Heart right ventricle (tissue), 16 donors: ENCODE measurements at places on chromosomes 13 and 19. TPM values are rescaled to one million over a fixed set of nuclear protein-coding genes. Genes with fewer than 3 reads are reported as not detected.
A peak's percentile ranks its signal among the peaks of the same experiment; 100 is the strongest.

NLRP7 gene
- not detected for total RNA-seq

PLPPR3 gene
- not detected for total RNA-seq

CYP2A7 gene
- total RNA-seq: not detected

ALOX5AP gene
- total RNA-seq: 2.6 TPM

MAMSTR gene
- 2.4 TPM for total RNA-seq

DNA sequence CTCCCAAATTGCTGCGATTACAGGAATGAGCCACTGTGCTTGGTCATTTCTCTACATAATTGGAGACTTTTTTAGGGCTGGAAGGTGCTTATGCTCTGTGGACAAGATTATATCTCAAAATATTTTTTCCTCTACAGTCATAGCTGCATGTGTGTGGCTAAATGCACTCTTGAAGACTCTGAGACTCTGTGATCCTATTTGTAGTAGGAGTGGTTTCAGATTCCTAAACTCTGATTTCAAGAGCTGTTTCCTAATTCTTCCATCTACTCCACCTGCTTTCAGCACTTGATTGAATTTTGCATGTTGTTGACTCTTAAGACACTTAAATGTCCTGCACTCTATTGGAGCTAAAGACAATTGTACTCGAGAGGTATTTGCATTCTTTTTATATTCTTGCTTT, 78.0 kb downstream of the KLF5 start:
- DNase-seq: no peak
- H3K36me3 ChIP-seq: no peaks in the 10 kb centered on the region
- no peak overlapping the region for H3K27ac ChIP-seq
- H3K4me1 ChIP-seq: peaks cover 6% of the 10 kb centered on the region
- peaks cover 2% of the 10 kb centered on the region for H3K27me3 ChIP-seq

DNA sequence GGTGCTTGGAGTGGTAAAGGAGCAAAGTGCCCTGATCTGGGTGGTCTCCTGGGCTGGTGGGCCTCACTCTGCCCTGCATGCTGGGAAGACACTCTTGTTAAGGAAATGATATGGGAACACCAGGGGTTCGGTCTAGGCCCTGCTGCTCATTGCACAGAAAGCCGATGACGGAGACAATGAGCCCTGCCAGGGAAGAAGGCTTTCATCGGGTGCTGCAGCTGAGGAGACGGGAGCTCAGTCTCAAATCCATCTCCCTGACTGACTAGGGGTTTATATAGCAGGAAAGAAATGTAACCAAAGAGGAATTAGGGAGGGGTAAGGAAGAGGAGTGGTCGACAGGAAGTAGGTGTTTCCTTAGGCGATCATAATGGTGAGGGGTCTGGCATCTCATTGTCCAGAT, 253.4 kb downstream of the TEX29 start:
- H3K27ac ChIP-seq: no peak overlapping the region
- DNase-seq: no peak
- no peak overlapping the region for H3K4me3 ChIP-seq
- H3K4me1 ChIP-seq: no peaks in the 10 kb centered on the region

- H3K4me1 ChIP-seq: peaks cover 9% of the 10 kb centered on the region
- no peak for DNase-seq
- no peaks in the 10 kb centered on the region for H3K36me3 ChIP-seq
- H3K4me3 ChIP-seq: no peak overlapping the region
- no peaks in the 10 kb centered on the region for H3K27me3 ChIP-seq
These were observed 54.7 kb downstream of the NFIC start for GRCh38 chr19:3420909-3421619.

- H3K36me3 ChIP-seq: no peaks in the 10 kb centered on the region
- H3K4me1 ChIP-seq: no peaks in the 10 kb centered on the region
- H3K4me3 ChIP-seq: no peak overlapping the region
- H3K27ac ChIP-seq: no peak overlapping the region
- H3K27me3 ChIP-seq: no peaks in the 10 kb centered on the region
- DNase-seq: no peak
These were observed 304.7 kb downstream of the POU4F1 start for GRCh38 chr13:78298657-78299056.

DNA sequence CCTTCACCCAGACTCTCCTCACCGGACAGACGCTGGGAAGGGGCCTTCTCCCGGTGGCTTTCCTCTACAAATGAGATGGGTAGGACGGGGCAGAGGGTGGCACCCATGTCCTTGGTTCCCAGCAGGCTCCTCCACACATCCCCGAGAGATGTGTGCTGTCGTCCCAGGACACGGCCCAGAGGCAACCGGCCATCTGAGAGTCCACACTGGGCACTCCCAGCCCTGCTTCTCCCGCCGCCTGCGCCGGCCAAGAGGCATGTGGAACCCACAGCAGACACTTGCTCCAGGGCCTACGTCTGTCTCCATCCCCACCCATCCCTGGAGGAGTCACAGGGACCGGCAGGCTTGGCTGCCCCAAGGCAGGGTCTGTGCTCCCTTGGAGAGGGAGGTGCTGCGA, 179.9 kb downstream of the KDM4B start:
- no peaks in the 10 kb centered on the region for H3K27me3 ChIP-seq
- DNase-seq: peak; percentile 6
- no peak overlapping the region for H3K4me3 ChIP-seq

- no peaks in the 10 kb centered on the region for H3K4me1 ChIP-seq
- DNase-seq: no peak
- H3K4me3 ChIP-seq: no peak overlapping the region
- H3K27me3 ChIP-seq: no peaks in the 10 kb centered on the region
These were observed 49.9 kb upstream of the UBAC2 start for GRCh38 chr13:99150575-99151361.

GRCh38 chr13:48626726-48627451, 26.8 kb upstream of the CYSLTR2 start:
- peak overlapping the region; percentile 82 for H3K27ac ChIP-seq
- H3K4me3 ChIP-seq: no peak overlapping the region
- no peaks in the 10 kb centered on the region for H3K36me3 ChIP-seq
- H3K4me1 ChIP-seq: peaks cover 8% of the 10 kb centered on the region

- no peak overlapping the region for H3K27ac ChIP-seq
- no peaks in the 10 kb centered on the region for H3K4me1 ChIP-seq
- no peak overlapping the region for H3K4me3 ChIP-seq
- no peak for DNase-seq
These were observed 156.4 kb upstream of the FREM2 start for GRCh38 chr13:38530492-38530891.

DNA sequence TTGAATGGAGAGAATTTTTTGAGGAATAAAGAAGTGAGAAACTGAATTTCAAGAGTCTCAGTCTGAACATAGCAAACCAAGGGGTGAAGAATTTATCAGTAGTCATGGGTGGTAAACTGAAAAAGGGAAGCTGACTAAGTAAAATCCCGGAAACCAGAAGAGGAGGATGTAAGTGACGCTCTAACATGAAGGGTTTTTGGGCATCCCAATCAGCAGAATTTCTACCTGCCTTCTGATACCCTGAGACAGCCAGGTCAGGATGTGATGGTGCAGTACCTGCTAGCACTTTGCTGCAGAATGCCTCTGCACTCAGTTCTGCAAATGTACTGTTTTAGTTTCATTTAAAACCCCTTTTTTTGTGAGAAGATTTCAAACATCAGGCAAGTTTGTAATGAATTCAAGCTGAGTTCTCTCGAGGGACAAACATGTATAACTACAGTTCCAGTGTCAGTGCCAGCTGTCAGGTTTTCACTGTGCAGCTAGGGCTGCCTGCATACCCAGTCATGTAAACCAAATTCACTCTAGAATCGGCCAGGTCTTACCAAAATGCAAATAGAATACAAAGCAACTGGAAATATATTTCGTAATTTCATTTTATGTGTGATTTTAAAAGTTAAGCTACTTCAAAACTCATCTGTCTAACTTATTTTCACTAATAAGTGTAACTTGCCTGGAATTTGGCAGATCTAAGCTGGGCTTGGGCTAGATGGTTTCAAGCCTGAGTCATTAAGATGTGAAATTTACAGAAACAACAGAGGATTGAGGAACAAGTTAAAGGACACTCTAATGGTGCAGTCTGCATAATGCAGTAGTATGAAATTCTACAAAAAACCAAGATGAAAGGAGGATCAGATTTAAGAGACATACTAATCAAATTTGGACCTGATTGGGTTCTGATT, 13.8 kb downstream of the METTL21C start:
- H3K4me3 ChIP-seq: no peak overlapping the region
- H3K27me3 ChIP-seq: no peaks in the 10 kb centered on the region
- no peaks in the 10 kb centered on the region for H3K4me1 ChIP-seq
- peak overlapping the region; percentile 70 for H3K27ac ChIP-seq
- H3K36me3 ChIP-seq: peaks cover 44% of the 10 kb centered on the region
- no peak for DNase-seq

DNA sequence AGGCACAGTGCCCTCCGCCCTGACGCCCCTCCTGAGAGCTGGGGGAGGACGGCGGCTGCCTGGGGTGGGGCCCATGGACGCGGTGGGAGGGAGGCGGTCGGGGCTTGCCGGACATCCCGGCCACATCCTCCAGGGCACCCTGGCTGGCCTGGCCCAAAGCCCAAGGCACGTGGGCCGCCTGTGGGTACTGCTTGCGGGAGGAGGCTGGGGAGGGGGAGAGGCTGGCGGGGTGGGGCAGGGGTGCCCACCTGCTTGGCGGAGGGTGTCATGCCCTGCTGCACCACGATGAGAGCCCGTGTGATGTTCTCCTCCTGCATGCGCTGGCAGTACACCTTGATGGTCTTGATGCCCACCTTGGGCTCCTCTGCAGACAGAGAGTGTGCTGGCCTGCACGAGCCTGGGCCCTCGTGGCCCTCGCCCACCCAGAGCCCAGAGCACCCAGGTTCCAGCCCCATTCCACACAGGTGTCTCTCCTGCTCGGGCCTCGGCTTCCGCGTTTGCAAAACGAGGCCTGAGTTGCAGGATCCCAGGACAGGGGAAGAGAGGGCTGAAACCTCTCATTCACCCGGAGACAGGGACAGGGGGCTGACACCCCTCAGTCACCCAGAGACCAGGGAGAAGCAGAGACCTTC, 3.5 kb downstream of the POLR2E start:
- H3K27ac ChIP-seq: no peak overlapping the region
- peaks cover 23% of the 10 kb centered on the region for H3K4me1 ChIP-seq
- no peaks in the 10 kb centered on the region for H3K27me3 ChIP-seq
- H3K4me3 ChIP-seq: no peak overlapping the region
- peaks cover 69% of the 10 kb centered on the region for H3K36me3 ChIP-seq
- no peak for DNase-seq

DNA sequence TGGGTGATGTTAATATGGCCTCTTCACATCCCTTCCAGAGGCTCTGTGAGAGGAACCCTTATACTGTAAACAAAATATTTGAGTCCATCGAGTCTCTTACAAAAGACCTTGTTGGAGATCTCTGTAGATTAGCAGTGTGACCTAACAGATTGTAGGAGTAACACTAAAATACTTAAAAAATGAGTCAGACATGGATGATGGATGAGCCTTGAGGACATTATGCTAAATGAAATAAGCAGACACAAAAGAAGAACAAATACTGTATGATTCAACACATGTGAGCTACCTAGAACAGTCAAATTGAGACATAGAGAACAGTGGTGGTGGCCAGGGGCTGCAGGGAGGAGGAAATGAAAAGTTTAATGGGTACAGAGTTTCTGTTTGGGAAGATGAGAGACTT, 152.2 kb upstream of the UBL3 start:
- H3K4me3 ChIP-seq: no peak overlapping the region
- no peaks in the 10 kb centered on the region for H3K27me3 ChIP-seq
- DNase-seq: no peak
- H3K4me1 ChIP-seq: no peaks in the 10 kb centered on the region
- no peak overlapping the region for H3K27ac ChIP-seq

DNA sequence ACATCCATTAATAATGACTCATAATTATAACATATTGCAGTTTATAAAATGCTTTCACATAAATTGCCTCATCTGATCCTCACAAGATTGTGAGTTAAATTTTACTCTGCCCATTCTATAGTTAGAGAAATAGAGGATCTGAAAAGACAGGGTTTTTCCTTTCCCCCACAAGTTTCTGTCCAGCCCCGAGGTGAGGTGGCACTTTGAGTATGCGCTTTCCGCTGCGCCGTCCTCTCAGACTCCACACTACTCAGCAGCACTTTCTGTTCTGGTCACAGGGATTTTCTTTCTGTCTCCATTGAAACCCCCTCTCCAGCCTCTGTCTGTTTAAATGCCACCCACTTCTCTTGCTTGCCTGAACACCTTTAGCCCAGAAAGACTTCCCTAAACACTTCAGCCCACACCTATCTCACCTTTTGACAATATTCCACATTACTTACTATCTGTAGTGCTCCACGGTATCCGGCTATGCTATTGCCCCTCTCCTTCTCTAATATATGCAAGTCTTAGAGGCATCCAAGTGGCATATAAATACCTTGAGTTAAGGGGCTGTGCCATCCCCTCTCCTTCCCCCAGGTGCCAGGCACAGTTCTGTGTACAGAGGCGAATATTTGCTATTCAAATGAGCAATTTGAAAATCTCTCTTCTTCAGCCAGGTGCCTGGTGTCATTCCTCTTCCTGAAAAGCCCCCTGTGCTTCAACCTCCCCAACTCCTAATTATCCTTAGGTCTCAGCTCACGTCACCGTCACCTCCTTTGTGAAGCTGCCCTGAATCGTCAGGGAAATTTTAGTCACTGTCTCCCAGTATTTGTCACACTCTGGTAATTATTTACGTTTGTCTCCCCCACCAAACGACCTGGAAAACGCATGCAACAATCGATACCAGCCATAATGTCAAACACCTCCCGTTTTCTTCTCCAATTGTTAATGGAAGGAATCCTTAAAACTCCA, 268.7 kb downstream of the NHLRC3 start:
- no peak overlapping the region for H3K27ac ChIP-seq
- no peak for DNase-seq
- peaks cover 14% of the 10 kb centered on the region for H3K4me1 ChIP-seq
- H3K36me3 ChIP-seq: no peaks in the 10 kb centered on the region
- H3K4me3 ChIP-seq: no peak overlapping the region
- H3K27me3 ChIP-seq: no peaks in the 10 kb centered on the region

- DNase-seq: no peak
- no peak overlapping the region for H3K4me3 ChIP-seq
- H3K4me1 ChIP-seq: peaks cover 12% of the 10 kb centered on the region
- no peaks in the 10 kb centered on the region for H3K36me3 ChIP-seq
These were observed 187.8 kb upstream of the CSNK1A1L start for GRCh38 chr13:37293295-37293694.

DNA sequence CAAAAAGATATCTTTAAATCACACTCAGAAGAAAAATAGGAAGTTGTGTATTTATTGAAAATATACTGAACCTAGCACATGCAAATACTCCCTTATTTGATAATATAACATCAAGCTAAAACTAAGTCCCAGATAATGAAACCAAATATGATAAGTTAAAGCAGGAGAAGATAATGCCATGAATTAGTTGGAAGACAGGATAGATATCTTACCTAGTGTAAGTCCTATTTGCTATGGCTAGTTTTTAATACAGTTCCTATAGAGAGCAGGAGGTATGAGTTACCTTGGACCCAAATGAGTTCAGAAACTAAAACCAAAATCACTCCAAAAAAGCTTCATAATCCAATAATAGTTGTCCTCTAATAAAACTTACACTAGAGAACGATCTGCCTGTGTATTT, 1407.1 kb upstream of the MIR17HG start:
- H3K4me3 ChIP-seq: no peak overlapping the region
- no peaks in the 10 kb centered on the region for H3K4me1 ChIP-seq
- H3K36me3 ChIP-seq: no peaks in the 10 kb centered on the region
- H3K27ac ChIP-seq: no peak overlapping the region
